Sigmoid colon (tissue), 7 donors: ENCODE measurements at places on chromosomes 7 and 10.
A peak's percentile ranks its signal among the peaks of the same experiment; 100 is the strongest.

DNA sequence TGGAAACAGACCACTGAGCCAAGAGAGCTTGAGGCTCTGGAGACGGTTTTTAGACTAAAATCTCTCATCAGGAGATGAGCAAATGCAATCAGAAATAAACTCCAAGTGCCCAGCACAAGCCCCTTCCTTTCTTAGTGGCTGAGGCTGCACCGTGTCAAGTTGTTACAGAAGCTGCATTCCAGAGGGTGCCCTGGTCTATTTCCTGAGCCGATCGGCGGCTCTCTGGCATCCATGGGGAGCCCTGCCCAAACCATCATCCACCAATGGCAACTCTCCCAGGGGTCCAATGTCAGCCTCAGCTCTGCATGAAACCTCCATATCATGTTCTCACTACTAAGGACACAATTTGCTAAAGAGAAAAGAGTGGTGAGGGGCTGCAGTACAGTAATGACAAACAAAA, 89.6 kb downstream of the SVIL start:
- DNase-seq = no peak

GRCh38 chr7:105773030-105773460, 103.4 kb downstream of the ATXN7L1 start:
- no peak for DNase-seq

DNA sequence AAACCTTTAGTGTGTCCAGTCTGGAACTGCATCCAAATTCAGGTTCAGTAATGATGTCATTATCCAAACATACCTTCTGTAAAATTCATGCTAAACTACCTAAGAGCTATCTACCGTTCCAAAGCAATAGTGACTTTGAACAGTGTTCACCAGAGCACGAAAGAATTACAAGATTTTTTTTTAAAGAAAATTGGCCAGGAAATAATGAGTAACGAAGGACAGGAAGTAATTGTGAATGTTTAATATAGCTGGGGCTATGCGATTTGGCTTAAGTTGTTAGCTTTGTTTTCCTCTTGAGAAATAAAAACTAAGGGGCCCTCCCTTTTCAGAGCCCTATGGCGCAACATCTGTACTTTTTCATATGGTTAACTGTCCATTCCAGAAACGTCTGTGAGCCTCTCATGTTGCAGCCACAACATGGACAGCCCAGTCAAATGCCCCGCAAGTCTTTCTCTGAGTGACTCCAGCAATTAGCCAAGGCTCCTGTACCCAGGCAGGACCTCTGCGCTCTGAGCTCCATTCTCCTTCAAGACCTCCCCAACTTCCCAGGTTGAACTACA, 694 bp upstream of the FAS start:
- peak; percentile 77 for DNase-seq

- peak; percentile 38 for DNase-seq
Observed at GRCh38 chr10:13678101-13678843, 91.5 kb downstream of the PRPF18 start.

- DNase-seq = no peak
Observed at GRCh38 chr7:19991936-19992335, 218.5 kb upstream of the TMEM196 start.

- DNase-seq = no peak
Observed at GRCh38 chr7:158507917-158508316, 79.7 kb downstream of the PTPRN2 start.

DNA sequence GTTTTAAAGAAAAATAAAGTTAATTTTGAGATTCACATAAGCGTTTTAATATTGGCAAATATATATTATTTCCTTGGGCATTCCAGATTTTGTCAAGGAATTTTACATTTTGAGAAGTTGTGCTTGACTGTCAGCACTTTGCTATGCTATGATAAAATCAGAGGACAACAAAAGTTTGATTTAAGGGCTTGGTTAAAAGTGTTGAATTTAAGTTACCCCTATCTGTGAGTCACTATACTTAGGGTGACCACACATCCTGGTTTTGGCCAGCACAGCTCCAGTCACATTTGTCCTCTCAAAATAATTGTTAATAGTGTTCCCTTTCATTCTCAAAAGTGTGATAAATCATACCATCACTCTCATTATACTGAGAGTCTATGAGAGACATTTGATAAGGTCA, 34.2 kb upstream of the ANK3 start:
- DNase-seq = no peak

- no peak for DNase-seq
Observed at GRCh38 chr10:123491364-123491763, 174.8 kb upstream of the GPR26 start.

DNA sequence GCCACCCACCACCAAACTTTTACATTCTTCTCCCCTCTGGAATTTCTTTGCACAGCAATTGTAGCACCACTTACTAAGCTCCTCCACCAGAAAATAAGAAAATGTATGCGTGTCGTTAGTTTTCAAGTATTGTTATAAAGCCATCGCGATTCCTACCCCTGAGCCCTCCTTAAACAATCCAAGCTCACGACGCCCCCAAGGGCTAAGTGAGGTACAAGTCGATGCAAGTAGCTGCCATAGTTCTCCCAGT, 1.3 kb downstream of the FRAT2 start:
- DNase-seq = no peak

DNA sequence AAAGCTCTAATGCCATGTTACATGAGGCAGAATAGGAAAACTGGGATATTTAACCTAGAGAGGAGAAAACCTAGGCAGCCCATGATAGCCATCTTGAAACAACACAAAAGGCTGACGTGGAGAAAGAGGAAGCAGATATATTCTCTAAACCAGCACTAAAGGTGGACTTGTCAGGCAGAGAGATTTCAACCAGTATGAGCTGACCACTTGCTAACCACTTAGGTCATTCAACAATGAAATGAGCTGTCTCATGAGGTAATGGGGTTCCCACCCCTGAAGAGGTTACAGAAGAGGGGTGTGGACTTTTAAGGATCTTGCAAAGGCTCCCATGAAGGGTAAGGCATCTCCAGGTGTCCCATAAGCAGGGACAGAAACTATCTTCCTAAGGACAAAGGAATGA, 26.8 kb upstream of the EGR2 start:
- DNase-seq = no peak

DNA sequence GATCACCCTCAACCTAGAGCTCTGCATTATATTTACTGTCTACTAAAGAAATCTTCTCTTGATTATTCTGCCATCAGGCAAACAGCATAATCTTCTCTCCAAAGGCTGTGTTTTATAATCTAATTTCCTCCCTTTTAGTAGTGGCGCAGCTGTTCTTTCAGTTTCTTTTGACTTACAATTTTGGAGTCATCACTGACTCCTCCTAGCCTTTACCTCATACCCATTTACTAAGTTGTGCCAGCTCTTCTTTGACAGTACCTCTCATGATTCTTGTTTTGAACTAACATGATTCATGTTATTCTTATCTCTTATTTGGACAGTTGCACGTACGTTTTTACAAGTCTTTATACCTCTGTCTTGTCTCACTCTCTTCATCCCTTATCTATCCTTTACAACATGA, 113.0 kb downstream of the FOXP2 start:
- DNase-seq = no peak
